ENCODE measurements at places on chromosomes 2 and 18.

GRCh38 chr2:231807020-231807419 lies 20.8 kb downstream of the COPS7B start:
- no peak for DNase-seq

DNA sequence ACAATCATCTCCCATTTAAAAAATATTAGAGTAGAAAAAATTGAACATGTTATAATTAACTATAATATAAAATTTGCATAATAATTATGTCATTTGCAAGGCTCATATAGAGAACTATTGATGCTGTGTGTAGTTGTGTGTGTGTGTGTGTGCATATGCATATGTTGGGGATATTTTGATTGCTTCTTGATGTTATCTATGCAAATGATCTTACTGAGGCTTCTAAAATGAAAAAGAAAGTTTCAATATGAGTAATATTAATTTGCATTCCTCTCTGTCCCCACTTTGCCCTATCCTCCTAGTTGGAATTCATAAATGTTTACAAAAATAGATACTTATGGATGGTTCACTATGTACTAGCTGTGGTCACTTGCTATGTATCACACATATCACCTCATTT lies 523.3 kb downstream of the TRIB2 start:
- DNase-seq, result no peak

GRCh38 chr2:204453730-204454167 lies 91.5 kb upstream of the PARD3B start:
- DNase-seq, result no peak

DNA sequence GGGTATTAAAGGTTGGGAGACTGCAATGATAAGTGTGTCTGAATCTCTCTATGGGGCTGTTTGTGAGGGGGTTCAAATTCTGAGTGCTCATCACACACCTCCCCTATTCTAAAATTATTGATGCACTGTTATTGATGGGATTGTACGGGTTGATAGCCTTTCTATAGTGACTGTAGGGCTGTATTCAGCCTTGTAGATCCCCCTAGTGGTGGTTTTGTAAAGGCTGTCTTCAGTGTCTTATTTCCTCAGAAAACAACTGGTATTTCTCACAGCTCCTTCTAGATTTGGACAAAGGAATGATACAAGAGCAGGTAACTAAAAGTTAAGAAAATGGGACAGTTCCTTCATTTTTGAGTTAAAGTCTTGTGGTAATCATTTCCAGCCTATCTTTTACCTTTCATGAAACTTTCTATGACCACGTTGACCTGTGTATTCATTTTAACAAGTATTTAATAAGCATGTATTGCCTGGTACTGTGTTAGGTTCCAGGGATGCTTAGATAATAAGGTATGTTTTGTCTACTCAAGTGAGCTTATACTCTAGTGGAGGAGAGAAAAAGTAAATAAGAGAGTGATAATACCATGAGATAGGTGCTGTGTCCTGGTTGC lies 21.2 kb downstream of the SMAD4 start:
- no peak for DNase-seq

DNA sequence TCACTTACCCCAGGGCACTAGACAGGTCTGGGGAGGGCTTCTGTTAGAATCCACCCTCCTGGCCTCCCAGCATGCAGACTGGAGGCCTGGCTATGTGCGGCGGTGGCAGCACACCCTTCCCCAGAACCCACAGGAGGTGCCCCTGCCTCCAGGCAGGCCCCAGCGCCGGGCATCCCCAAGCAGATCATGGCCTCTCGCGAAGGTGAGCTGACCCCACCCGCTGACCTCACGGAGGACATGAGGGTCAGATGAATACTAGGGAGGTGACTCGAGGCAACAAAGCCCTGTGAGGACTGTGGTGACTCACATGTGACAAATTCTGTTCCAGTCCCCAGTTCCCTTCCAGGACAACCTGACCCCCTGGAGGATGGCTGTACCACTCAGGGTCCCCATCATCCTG lies 1.9 kb downstream of the MAB21L4 start:
- no peak for DNase-seq

- DNase-seq, result no peak
Measured at GRCh38 chr2:233404222-233404621, 49.9 kb downstream of the DGKD start.

DNA sequence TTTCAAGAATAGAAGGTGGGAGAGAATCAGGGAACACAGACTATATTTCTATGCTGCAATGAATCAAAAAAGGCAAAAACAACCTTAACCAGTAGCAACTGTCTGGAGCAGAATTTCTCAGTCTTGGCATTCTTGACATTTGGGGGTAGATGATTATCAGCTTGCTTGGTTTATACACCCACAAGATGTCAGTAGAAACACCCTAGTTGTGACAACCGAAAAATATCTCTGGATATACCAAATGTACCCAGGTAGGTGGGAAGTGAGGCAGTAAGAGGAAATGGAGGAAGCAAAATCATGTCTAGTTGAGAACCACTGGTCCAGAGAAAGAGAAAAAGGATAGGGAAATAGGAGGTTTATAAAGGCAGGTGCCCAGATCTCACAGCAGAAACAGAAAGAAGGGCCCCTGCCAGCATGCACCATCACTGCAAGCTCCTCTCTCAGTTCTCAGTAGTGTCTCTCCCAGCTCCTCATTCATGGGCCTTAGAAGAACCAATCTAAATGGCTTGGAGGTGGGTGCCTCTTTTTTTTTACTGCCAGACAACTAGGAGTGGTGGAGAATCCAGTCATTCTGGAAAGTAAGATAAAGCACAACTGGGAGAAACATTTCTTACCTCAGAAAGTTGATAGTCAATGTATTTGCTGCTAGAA lies 50.4 kb downstream of the MBD2 start:
- no peak for DNase-seq

- no peak for DNase-seq
Measured at GRCh38 chr18:24039671-24040070, 25.1 kb downstream of the TTC39C start.

GRCh38 chr2:161075701-161076100 lies 84.5 kb upstream of the TANK start:
- no peak for DNase-seq

DNA sequence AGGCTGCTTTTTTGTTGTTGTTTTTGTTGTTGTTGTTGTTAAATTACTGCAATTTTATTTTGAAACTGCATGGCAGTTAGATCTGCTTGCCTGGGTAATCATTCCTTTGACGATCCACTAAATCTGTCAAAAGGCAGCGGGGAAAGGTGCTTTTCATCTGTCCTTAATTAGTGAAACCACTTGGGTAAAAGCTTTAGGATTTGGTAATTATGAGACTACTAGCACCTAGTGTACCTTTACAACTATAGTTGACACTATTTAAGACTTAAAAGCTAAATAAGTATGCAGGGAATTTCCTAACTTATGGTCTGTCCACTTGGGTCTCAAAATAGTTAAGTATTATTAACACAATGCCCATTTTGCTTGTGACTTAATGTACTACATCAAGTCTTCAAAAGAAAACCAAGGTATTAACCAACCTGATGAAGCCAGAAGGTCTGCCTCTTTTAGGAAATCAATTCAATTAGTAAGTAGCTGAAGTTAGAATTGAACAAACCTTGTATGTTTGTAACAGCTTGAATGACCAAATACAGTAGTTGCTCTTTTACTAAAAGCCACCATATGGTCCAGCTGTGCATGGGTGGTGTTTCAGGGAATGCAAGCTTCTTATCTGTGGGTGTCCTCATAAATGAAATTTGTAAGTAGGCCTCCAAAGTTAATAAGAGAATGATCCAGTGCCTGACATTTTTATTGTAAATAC lies 44.8 kb downstream of the NAB1 start:
- DNase-seq, result no peak

DNA sequence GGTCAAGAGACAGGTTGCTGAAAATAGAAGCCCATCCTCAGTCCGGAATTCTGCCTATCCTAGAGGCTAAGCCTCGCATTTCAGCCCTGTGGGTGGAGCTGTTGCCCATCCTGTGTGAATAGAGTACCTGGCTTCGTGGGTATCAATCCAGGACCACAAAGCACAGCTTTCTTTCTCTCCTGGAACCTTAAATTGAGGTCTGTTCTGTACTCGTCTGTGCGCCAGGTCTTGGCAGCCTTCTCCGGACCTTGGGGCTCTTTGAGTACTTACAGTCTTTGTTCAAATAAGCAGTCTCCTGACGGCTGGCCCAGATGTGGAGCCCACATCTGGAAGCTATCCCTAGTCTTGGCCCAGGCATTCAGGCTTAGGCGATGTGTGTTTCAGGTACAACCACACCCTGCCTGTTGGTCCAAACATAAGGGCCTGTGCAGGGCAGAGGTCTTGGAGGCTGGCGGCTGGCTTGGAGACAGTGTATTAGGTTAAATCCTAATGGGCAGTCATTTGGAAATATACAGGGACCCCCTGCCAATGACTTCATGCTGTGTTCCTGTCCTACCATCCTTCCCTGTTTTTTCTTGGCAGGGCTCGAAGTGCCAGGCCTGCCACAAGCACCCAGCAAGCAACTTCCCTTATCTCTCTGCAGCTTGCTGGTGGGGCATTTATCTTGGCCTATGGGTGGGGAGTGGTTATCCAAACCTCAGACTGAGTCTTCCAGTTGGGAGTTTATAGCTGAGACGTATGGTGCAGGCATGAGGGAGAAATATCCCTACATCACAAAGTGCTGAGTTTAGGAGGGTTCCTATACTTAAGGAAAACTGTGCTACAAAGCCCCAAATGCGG lies 294.1 kb downstream of the BCL2 start:
- DNase-seq, result peak; percentile 26

GRCh38 chr2:46073540-46074046 lies 223.6 kb upstream of the EPAS1 start:
- no peak for DNase-seq

DNA sequence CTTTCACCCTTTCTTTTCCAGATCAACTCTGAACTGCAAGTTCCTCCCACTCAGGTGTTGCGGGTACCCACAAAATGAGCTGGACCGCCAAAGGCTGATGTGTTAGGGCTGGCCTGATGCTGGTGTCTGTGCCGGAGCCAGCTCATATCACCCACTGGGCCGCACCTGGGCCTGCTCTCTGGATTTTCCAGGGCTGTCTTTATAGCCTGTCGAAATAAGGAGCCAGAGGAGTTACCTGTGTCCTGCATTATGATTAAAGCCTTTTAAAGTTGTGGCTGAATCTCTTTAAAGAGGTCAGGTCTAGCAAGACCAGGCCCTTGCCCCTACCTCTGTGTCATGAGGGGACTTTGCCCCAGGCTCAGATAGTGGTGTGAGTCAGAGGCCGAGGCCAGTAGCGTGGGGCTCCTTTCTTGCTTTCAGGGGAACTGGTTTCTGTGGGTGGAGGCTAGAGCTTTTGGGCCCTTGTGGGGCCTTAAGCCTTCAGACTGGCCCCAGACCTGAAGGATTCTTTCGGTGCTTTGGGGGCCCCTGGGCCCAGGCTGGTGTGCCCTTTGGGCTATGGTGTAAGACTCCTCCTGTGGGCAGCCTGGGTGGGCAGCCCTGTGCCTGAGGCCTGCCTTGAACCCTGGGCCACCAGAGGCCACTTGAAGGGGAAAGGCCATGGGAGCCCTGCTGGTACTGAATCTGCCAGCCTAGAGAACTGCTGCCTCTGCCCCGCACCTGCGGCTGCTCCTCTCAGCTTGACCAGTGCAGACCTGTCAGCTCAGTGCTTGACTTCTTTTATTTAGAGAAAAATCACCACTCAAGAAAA lies 21.3 kb downstream of the OTOF start:
- no peak for DNase-seq

DNA sequence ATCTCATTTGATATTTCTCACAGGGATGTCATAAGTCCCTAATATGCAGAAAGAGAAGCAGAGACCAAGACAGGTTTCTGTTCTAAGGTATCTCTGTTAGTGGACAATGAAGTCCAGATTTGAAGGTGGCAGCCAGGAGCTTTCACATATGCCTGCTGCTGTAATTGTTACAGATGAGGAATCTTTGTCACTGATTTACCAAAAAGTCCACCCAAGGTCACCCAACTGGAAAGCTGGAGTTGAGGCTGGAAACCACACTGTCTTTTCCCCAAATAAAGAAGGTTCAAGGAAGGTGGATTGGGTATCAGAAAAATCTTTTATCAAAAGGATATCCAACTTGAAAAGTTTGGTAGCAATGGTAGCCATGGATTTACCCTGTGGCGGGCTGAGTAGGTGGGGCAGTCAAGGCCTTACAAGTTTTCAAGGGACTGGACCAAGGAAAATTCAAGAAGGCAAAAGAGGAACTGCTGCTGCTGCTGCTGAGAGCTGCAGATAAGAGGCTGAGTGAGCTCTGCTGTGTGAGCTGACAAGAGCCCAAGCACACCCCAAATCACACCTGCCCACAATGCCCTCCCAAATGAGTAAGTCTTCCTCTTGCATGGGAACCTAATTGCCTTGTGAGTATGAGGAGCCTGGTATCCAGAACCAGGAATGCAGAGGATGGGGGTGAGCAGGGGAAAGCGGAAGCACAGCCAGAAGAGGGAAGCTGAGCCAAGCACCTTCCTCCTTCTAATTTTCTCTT lies 241.2 kb downstream of the ANAPC1 start:
- DNase-seq, result no peak

GRCh38 chr2:47867205-47867604 lies 39.1 kb downstream of the FBXO11 start:
- DNase-seq, result no peak

- no peak for DNase-seq
Measured at GRCh38 chr2:119216994-119217393, 6.6 kb upstream of the STEAP3 start.

DNA sequence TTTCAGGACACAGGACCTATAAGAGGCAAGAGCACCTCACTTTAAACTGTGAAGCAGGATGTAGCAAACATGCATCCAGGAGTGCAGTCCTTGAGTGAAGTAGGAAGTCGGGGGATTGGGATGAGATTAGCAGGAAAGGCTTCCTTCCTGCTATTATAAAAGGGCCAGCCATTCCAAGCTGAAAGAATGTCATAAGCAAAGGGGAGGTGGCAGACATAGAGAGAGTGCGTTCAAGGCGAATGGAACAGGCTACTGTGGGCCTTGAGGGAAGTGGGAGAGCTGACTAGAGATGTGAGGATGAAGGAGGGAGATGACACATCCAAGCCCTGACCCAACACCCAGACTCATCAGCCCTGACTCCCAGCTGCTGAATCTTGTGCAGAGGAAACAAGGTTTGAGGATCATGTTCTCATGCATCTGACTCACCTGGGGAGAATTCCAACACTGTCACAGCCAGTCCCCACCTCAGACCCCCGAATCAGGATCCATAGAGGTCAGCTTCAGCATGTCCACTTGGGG lies 63.9 kb downstream of the GYPC start:
- no peak for DNase-seq

DNA sequence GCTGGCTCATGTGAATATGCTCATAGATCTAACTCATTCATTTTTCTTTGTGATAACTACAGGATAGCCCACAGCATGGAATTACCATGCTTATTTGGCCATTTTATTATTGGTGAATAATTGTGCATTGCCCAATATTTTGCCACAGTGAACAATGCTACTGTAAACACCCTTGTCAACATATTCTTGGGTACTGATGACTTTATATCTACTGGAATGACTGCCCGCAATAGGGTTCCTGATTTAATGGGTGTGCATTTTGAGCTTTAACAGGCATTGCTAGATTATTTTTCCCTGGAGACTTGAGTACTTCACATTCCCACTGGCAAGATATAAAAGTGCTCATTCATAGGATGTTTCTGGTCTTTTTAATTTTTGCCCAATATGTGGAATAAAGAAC lies 42.7 kb upstream of the EVA1A start:
- no peak for DNase-seq

- peak; percentile 70 for DNase-seq
Measured at GRCh38 chr18:47748847-47749599, 181.4 kb downstream of the SMAD2 start.

GRCh38 chr2:182101263-182101662 lies 115.6 kb downstream of the PPP1R1C start:
- DNase-seq, result no peak

Data from dorsolateral prefrontal cortex (tissue), 122 donors.